ENCODE measurements at places on chromosomes 6 and 20.
A peak's percentile ranks its signal among the peaks of the same experiment; 100 is the strongest.

- DNase-seq, result no peak
These were observed 22.9 kb downstream of the CDC5L start for GRCh38 chr6:44410363-44410762.

DNA sequence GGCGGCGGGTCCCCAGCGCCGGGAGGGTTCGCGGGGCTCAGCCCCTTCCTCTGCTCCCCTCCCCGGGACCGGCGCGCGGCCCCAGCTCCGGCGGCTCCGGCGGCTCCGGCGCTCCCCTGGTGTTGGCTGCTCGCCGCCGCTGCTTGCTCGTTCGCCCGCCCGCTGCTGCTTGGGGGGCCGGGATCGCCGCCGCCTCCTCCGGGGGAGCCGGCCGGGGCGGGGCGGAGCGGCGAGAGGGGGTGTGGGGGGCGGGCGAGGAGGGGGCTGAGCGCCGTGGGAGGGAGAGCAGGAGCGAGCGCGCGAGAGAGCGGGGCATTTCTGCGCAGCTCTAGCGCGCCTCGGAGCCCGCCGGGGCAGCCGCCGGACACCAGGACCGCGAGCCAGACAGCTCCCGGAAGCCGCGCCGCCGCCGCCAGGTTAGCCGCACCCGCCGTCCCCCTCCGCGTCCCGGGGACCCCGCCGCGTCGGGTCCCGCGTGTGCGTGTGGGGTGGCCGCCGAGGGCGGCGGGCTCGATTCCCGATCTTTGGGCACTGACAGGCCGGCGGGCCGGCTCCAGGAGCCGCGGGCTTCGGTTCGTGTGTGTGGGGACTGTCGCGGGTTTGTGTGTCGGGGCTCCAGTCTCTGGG lies 62.0 kb upstream of the EPB41L1 start:
- DNase-seq, result no peak

DNA sequence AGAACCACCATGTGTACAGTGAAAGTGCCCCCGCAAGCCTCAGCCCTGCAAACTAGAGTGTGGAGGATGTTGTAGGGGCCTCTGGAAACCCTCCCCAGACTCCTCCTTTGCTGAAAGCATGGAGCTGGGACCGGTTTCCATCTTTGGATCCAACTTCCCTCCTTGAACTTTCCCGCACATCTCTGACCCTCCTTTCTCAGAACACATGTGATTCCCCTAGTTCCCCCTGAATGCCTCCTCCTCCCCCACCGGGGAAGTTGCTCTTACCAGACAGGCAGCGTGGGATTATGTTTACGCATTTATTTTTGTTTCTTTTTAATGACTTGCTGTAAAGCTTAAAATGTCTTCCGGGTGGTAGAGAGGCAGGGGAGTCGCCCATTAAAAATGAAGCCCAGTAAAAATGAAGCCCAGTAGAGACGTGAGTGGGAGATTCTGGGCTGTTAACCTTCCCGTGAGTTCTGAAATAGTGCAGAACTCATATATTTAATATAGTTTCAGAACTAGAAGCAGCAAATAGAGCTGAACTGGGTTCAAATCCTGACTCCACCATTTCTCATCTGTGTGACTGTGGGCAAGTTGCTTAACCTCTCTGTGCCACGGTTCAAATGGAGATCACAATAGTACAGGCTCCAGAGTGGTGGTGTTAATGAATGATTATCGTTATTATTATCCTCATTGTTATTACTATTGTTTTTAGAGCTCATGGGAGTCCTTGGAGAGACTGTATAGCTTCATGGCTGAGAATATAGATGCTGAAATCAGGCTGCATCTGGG lies 8.0 kb upstream of the PTPN1 start:
- DNase-seq, result no peak

- DNase-seq, result no peak
These were observed 44.0 kb downstream of the LRFN2 start for GRCh38 chr6:40543146-40543545.

- no peak for DNase-seq
These were observed 45.8 kb upstream of the VSTM2L start for GRCh38 chr20:37856932-37857660.

- no peak for DNase-seq
These were observed 148.2 kb upstream of the AKAP12 start for GRCh38 chr6:151091571-151091970.

- DNase-seq, result no peak
These were observed 76.8 kb downstream of the SEL1L2 start for GRCh38 chr20:13913572-13913971.

DNA sequence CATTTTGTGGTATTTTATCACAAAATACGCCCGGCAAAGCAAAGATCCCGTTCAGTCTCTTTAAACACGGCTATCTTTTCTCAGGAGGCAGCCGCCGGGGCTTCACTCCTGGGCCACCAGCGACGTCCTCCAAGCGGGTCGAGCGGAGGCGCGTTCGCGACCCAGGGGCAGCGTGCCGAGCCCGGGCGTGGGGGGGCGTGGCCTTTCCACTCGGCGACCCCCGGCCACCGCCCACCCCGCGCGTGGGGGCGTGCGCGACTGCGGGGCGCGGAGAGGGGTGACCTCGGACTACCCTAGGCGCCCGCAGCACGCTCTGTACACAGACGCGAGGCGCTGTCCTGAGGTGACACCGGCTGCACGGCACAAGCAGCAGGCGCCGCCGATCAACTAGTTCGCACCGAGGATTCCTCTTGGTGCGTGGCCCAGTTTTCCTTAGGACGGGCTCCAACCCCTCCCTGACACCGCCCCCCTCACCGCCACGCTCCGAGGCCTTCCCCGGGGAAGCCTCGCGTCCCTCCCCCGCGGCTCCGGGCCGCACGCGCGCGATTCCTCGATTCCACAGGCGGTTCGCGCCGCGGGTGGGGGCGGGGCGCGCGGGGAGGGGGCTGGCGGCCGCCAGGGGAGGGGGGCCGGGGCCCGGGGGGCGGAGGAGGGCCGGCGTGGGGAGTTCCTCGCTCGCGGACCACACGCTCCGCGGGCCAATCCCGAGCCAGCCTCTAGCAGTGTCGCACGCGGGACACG lies 1.1 kb upstream of the JARID2 start:
- peak; percentile 85 for DNase-seq

DNA sequence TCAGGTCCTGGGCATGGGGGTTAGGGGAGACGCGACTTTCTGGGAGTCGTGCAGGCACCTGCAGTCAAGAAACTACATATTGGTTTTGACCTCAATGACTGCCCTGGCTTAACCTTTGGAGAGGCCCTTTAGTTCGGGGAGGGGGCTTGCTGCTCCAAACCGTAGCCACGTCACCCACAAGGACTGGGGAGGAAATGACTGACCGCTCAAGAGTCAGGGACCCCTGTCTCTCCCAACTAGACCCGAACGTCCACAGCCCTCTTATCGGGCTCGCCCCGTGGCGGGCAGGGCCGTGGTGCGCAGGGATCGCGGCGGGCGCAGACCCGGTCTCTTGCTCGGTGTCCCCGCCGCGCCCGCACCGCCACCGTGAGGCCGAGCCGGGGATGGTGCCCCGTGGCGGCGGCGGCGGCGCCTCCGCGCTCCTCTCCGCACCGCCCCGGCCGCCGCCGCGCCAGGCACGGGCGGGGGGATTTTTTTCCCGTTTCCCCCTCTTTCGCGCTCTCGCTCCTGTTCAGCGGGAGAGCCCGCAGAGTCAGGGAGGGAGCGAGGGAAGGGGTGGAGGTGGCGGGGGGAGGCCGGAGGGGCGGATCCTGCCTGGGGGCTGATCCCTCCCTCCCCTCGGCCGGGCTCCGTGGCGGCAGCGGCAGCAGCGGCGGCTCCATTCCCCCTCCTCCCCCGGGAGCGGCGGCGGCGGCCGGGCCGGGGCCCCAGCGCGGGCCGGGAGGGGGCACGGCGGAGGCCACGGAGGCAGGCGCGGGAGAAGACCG lies at the start of gene BRPF3:
BRPF3 (plus strand) TSS at position 632 of the 767 bp plus-strand sequence. CDS start 3,579 bp downstream, outside the sequence.
- peak; percentile 88 for DNase-seq

- DNase-seq, result no peak
These were observed 33.2 kb upstream of the TFAP2A start for GRCh38 chr6:10448096-10448495.

Data from NCI-H526 (cell line).